ENCODE measurements at places on chromosomes 12 and 14.
A peak's percentile ranks its signal among the peaks of the same experiment; 100 is the strongest.

GRCh38 chr12:78916845-78917480 is 52.4 kb downstream of the SYT1 start:
- no peak for DNase-seq

- no peak for DNase-seq
Measured at GRCh38 chr14:97077253-97077653, 280.1 kb downstream of the VRK1 start.

DNA sequence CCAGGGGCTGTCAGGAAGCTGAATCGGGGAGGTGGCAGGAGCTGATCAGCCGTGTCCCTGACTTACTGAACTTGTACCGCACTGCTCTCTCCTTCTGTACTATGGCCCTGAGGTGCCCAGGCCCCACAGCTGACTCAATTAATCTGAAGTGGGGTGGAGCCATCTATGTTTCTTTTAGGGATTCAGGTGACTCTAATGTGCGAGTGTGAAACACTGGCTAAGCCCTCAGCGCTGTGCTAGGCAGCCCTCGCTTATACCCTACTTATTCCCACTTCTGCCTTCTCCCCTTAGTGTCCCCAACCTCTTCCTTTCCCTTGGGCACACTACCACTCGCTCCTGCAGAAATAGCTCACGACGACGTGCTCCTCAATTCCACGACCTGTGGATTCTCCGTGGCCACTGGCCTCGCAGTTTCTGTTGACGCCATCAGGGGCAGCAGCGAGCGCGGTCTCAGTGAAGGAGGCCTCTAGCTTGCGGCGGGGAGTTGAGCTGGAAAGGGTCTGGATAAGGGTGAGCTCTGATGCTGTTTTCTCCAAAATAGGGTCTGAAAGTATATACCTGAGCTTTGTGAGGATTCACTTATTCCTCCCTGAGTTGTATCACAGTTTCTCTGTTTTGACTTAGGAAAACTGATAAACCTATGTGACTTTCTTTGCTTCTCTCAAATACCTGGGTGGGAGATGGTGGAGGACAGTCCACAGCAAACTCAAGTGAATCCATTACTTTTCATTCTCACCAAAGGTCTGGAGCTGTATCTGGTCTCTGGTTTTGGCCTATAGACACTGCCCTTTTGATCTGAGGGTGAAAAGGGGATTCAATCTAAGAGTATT is 167.6 kb downstream of the SLC41A2 start:
- DNase-seq, result no peak

GRCh38 chr14:22986508-22987054 is 4.2 kb upstream of the AJUBA start:
- DNase-seq, result peak; percentile 83

- peak; percentile 96 for DNase-seq
Measured at GRCh38 chr12:401235-402028, at the start of gene CCDC77. Gene CCDC77 (plus strand): TSS chr12:401644. CDS start chr12:409384, 7,740 bp downstream.

DNA sequence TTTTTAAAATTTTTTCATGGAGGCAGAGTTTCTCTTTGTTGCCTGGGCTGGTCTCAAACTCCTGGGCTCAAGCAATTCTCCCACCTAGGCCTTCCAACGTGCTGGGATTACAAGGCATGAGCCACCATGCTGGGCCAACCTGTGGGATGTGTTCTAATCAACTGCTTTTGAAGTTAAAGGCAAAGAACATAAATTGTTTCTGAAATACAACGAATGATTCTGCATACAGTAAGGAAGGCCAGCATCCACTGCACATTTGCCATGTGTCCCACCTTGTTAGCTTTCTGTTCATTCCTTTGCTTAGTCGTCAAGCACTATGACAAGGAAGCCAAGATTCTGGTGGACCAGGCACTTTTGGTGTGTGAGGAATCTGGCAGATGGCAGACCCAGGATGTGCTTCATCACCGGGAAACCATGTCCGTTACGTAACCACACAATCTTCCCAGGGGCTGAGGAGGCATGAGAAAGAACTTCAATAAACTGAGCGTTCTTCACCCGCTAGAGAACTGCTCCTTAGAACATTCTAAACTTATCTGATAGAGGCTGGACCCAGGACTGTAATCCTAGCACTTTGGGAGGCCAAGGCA is 24.5 kb downstream of the MOK start:
- DNase-seq, result no peak

DNA sequence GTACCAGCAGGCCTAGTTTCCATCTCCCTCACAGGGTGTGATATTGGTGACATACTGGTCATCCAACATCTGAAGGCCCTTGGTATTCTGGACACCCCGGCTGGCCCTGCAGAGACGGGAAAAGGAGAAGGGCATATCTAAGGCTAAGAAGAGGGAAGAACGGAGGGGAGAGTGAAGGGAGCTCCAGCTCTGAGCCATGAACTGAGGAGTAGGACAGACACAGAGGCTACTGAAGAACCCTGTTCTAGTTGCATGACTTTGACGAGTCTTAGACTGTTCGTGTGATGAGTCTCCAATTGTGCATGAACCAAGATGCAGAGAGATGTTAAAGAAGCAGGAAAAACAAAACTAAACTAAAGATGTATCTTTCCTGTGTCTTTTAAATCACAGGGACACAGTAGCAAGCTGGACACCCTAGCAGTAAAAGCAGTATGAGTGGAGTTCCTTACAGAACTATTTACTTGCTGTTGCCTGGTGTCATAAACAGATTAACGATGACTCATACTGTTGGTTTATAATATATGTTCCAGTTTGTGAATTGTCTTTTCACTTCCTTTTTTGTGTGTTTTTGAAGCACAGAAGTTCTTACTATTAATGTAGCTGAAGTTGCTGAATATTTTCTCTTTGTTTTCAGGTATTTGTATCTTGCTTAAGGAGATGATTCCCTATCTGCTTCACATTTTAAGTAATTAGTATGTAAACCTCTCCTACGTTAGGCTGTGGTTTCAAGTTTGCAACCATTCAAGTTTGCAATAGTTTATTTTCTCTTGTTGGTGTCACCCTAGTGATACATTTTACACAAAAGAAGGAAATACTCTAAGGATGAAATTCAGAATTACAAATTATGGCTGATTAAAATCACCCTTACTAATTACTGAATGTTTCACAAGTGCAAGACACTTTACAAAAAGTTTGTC is 15.7 kb downstream of the FAR2 start:
- no peak for DNase-seq

GRCh38 chr14:61025251-61026223 is 44.5 kb downstream of the SLC38A6 start:
- DNase-seq, result peak; percentile 31

GRCh38 chr12:93449277-93449676 is 7.5 kb upstream of the UBE2N start:
- DNase-seq, result no peak

- no peak for DNase-seq
Measured at GRCh38 chr12:76674669-76675315, 89.1 kb upstream of the ZDHHC17 start.

- no peak for DNase-seq
Measured at GRCh38 chr12:63006536-63006935, 71.6 kb upstream of the PPM1H start.

- no peak for DNase-seq
Measured at GRCh38 chr12:67916266-67916970, 72.8 kb upstream of the IFNG-AS1 start.

DNA sequence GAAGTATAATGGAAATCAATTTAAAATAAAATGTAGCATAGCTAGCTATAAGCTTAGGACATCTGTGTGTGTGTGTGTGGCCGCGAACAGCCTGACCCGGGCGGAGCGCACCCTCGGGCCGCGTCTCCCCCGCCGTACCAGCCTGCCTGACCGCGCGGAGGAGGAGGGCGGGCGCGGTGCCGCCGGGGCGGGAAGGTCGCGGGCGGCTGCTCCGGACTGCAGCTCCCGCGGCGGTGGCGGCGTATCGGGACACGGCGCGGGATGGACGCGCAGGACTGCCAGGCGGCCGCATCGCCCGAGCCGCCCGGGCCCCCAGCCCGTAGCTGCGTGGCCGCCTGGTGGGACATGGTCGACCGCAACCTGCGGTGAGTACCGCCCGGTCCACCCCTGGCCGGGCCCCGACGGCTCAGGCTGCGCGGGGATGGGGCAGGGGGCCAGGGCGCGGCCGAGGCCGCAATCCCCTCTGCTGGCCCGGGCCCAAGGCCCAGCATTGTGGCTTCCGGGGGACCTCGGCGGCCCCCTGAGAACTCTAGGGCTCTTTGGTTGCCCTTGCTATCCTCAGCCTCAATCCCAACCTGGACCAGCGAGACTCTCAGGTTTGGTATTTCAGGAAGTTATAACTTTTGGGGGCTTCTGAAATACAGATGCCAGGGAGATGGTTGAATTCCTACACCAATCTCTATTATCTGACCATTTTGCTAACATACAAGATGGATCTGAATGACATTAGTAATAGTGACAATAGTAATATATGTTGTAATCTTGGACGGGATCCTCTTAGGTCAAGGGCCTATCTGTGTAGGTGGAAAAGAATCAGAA is at the start of gene ABHD12B:
ABHD12B (plus strand) TSS at position 140 of the 819 bp plus-strand sequence; CDS start at position 262, 122 bp downstream.
- no peak for DNase-seq

DNA sequence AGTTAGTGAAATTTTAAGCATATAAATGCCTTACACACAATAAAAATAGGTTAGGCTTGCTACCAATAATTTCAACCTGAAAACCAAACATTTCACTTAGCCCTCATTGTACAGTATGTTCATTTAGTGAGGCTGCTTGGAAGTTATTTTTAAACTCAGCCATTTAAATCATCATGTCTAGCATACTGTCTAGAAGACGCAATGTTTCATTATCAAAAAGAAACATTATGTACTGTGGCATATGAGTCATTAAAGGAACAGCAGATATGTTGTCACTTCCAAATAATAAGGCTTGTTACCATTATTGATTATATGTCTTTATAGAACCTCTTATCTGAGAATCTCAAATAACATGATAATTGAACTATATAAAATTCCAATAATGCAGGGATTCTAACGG is 304.7 kb downstream of the RMST start:
- DNase-seq, result no peak

- DNase-seq, result no peak
Measured at GRCh38 chr14:75857199-75857598, 124.6 kb downstream of the TGFB3 start.

DNA sequence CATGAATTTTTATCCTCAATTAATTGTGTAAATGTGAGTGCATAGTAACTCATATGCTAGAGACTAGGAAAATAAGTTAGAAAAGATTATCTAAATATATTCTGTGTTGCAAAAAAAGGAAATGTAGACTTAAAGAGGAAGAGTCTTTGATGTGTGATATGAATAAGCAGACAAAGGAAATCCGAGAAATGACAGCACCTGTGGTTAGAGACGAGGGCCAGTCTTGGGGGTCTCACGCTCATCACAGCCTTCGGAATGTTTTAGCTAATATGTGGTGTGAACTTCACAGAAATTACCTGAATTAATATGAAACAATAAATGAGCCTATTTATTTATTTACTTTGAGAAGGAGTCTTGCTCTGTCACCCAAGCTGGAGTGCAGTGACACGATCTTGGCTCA is 11.6 kb downstream of the ATP6V0A2 start:
- DNase-seq, result no peak

DNA sequence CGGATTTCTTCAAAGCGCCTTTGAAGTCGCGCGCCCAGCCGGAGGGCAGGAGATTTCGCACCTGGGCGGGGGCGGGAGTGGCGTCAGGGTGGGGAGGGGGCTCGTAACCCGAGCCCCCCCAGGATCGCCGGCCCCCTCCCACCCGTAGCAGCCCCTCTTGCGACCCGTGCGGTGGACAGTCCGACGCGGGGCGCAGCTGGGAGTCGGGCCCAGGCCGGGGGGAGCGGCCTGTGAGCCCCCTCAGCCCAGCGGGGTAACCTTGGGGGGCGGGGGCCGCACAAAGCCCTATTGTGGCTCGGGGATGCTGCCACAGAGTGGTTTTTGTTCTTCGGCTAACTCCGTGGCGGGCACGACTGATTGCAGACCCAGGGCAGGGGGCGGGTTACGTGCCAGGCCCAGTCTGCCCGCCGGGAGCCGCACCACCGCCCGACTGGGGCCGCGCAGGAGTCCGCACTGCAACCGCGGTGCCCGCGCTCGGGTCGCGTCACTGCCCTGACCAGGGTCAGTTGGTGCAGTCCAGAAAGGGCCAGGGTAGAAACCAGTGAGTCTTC is 4.2 kb upstream of the AAAS start:
- DNase-seq, result peak; percentile 38

DNA sequence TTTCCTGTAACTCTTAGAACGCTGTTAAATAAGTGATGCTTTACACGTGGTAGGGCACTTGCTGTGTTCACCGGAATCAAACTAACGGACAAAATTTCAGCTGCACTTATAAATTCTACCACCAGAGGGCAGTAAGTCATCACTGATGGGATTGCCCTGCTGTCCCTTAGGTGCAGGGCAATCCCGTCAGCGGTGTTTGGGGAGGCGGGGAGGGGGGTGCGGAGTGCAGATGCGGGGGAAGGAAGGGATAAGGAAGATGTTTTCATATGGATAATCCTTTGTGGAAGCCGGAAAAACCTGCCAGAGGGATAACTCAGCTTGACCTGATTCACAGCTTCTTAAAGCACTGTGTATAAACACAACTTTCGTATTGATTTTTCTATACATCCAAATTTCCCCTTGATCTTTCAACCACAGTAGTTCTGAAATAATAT is 21.7 kb upstream of the SLC10A1 start:
- peak; percentile 72 for DNase-seq

DNA sequence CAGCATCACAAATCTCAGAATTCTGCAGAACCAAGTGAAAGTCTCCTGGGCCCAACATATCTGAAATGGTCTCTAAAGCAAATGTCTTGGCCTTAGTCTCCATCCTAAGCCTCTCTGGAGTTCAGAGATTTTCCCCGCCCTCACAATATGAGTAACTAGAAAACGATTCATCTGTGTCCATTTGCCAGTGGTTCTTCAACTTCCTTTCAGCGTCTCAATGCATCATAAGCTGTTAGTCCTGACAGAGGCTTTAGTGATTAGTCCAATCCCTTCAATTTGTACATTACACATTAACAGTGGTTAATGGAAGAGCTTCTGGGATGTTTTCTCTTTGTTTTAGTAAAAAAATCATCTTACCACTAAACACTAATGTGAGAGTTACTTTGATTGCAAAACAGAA is 17.4 kb downstream of the NPC2 start:
- DNase-seq, result no peak

- no peak for DNase-seq
Measured at GRCh38 chr12:95014554-95014953, 11.1 kb upstream of the NDUFA12 start.

DNA sequence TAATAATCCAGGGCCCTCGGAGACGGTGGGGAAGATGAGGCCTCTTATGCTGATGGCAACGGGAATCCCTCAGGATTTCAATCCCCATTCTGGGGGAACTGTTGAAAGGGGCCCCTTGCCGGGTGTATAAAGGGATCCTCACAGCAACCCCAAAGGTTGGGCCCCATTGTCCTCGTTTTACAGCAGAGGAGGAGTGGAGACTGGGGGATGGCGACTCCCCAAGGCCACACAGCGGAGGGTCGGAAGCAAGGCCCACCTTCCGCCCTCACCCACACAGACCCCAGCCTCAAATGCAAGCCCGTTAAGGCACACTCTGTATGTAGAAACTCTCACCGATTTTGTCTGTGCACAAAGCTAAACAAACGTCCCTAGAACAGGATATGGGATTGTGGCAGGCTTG is 327.9 kb upstream of the DIO3 start:
- DNase-seq, result no peak

DNA sequence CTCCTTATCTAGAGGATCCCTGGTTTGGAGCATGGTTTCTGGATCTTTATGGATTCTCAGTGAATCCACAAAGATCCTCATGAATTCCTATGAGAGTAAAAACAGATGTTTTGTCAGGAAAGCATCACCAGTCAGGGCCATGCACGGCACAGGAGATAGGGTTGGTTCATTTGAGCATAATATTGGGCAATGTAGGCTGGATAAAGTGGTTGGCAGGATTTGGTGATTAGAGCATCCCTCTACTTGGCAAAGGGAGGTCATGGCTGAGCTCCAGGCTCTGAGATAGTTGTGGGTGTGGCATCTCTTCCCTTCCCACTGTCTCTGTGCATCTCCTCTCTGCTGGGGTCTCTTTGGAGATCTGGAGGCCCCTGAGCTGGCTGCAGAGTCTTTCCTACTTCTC is 149.8 kb downstream of the DACT1 start:
- DNase-seq, result no peak

Measured in cerebellum (tissue), 4 donors.